T follicular helper cell (primary cell): ENCODE measurements at places on chromosomes 4 and X.

DNA sequence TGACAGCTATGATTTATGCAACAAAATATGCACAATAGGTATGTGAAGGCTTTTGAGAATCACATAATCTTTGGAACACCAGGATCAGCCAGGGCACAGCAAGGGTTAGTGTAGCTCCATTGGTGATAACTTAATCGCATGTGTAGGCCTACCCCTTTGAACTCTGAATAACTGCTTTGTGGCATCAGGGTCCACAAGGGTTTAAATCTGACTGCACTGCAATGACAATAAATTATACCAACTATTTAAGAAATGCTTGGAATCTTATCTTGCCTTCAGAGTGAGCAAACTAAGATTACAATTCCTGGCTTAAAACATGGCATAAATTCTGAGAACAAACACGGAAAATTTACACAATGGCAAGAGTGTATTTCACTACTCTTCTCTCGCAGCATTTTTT, 245.8 kb downstream of the FBXO8 start:
- no peak for DNase-seq

GRCh38 chr4:94582517-94582916, 130.8 kb downstream of the PDLIM5 start:
- DNase-seq, result no peak

GRCh38 chr4:51855751-51856150, 12.8 kb downstream of the DCUN1D4 start:
- DNase-seq, result no peak

DNA sequence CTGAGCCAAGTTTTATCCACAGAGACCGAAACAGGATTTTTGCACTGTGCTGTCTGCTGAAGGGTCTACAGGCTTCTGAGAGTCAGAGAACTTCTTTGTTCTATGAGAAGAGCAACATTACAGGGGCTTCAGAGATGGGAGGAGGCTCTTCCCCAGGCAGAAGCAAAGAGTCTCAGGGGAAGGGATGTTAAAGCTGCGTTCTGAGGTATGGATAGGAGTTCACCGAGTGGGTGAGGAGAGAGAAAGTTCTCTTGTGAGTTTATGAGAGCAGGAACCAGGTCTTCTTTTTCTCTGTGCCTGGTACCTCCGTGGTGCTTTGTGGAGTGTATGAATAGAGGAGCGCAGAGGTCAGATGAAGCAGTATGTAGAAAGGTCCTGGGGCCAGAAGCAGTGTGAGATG, 155.1 kb downstream of the PDGFRA start:
- no peak for DNase-seq

DNA sequence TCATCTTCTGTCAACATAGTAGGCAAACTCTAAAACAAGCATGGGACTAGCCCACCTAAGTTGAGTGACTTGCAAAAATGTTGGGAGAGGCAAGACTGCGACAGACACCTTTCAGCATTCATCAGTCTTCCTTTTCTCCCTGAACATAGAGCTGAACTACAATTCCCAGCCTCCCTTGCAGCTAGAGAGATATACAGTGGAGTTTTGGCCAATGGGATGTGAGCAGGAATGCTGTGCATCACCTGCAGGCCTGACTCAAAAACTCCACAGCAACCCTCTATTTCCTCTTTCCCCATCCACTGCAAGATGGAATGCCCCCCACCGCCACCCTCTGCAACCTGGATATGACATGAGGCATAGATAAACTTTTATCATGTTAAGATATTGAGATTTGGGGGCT, 66.5 kb downstream of the PDHA1 start:
- DNase-seq, result no peak

DNA sequence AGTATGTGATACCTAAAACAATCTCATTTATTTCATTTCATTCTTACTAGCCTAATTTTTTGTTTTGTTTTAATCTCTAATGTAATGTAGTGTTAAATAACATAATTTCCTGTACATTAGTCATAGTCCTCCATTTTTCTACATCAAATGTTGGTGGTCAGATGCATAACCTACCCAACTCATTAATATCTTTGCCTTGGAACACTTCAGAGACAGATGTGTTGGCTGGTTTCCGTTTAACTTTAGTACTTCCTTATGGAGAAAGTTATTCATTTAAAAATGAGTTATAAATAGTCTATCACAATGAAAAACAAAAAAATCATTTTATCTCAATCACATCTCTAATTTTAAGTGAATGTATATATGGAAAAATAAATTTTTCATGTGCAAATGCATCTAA, 190.2 kb downstream of the ANTXR2 start:
- DNase-seq, result no peak

- no peak for DNase-seq
Observed at GRCh38 chrX:37349221-37350033, at the start of gene PRRG1. Gene PRRG1 (plus strand): TSS chrX:37349364. CDS start chrX:37406250, 56,886 bp downstream.

DNA sequence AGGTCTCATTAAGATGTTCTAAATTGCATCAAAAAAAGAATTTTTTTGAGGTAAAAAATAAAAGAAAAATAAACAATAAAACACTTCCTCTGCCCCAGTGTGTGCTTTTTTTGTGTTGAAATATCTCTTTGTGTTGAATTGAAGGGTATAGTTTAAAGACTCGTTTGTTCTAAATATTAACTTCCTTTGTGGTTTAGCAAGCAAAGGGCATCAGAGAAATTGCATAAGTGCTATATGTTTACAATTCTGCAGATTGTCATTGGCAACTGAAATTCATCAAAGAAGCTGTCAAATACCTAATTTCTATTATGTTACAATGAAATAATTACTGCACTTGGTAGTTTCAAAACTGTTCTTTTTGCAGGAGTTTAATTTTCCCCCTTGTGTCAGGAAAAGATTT, 260.5 kb downstream of the DKK2 start:
- DNase-seq, result no peak

GRCh38 chr4:16051132-16051531, 32.7 kb downstream of the PROM1 start:
- no peak for DNase-seq

- no peak for DNase-seq
Observed at GRCh38 chr4:25767877-25768725, 94.7 kb downstream of the SEL1L3 start.

DNA sequence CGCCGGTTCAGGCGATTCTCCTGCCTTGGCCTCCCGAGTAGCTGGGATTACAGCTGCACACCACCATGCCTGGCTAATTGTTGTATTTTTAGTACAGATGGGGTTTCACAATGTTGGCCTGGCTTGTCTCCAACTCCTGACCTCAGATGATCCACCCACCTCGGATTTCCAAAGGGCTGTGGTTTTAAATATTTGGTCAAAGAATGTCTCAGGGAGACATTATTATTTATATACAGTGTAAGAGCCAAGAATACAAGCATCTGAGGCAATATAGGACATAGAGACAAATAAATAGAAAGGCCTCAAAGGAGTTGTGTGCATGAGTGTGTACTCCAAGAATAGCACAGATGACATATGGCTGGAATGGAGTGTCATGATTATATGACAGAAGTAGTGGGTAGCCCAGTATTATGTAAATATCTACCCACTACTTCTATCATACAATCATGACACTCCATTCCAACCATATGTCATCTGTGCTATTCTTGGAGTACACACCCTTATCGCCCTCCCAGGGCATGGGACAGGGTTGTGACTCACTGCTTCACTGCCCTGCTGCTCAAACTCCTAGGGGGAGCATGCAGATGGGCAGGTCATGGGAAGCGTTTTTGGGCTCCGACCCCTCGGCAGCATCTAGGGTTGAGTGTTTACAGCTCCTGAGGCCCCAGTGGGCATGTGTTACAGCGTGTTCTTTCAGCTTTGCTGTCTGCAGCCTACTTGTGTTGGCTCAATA, 1649.8 kb upstream of the PCDH10 start:
- no peak for DNase-seq

DNA sequence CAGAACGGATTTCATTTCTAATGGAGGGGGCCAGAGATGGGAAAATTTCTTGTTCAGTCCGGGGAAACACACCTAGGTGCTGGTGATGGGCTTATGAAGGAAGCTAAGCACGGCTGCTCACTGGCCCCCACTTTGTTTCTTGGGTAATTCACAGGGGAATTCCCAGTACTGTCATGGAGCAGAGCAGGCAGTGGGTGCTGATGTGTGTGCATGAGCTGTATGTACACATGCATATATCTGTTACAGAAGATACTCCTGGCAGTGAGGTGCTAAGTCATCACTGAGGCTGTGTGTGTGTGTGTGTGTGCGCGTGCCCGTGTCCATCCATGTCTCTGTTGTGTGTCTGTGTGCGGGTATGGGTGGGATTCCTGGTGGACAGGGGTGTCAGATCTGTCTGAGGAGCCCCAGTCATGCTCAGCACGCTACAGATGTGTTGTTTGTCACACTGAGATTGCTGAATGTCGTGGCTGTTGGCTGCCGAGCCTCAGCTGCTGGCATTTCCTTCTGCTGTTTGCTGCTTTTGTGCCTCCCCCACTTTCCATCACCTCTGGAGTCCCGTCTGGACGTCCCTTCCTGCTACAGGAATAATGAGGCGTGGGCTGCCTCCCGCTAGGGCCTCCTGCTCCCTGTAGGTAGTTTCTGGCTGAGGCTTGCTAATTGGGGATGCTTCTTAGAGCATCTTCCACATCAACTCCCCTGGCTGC, 53.3 kb downstream of the JADE1 start:
- DNase-seq, result peak; percentile 20

- no peak for DNase-seq
Observed at GRCh38 chrX:137747244-137748043, 181.5 kb downstream of the ZIC3 start.
